ENCODE measurements at places on chromosomes 1 and 21. TPM values are rescaled to one million over a fixed set of nuclear protein-coding genes. Genes with fewer than 3 reads are reported as not detected.
A peak's percentile ranks its signal among the peaks of the same experiment; 100 is the strongest.

DNA sequence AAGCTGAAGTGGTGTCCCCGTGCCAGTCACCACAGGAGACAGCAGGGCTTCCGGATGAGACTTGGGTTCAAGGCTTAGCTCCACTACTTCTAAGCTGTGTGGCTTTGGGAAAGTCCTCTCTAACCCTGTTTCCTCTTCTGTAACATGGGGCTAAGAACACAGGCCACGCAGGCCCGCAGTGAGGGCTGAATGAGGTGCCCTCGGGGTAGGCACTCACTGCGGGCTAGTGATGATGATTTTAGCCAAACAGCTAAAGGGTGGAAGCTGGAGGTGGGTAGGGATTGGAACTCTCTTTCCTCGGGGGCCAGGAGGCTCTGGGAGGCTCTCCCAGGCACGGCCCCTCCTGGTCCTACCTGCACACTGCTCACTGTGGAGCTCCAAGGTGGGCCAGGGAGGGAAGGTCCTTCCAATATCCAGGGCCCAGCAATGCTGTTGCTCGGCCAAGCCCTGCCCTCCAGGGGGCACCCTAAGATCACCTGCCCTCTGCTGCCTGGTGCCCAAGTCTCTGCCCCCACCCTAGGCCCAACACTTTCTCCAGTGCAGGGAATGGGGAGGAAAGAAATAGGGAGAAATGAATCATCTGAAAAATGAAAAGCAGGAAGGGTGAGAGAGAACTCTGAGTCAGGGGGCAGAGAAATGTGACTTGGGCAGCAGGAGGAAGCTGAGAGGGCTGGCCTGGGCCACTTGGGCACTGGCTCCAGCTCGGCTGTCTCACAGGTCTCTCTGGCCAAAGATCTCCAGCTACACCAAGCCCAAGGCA is 19.2 kb upstream of the EVA1B start:
- H3K4me3 ChIP-seq: no peak overlapping the region
- peaks cover 8% of the 10 kb centered on the region for H3K4me1 ChIP-seq
- no peaks in the 10 kb centered on the region for H3K27me3 ChIP-seq
- no peak overlapping the region for H3K27ac ChIP-seq

DNA sequence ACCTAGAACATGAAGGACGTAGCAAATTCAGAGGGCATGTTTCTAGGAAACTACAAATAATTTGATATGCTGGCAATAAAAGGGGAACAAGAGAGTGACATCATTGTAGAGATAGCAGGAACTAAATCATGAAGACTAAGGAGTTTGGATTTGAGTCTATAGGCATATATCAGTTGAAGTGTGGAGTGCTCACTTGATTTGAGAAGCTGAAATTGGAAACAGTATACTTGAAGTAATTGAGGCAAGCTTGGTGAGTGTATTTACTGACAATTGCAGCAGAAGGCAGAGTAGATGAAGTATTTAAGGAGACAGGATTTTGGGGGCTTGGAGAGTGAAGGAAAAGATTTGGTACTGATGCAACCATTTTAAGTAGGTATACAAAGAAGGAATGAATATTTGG is 6.4 kb upstream of the TMCO2 start:
- peaks cover 17% of the 10 kb centered on the region for H3K36me3 ChIP-seq
- H3K4me3 ChIP-seq: no peak overlapping the region
- no peak overlapping the region for H3K27ac ChIP-seq
- no peaks in the 10 kb centered on the region for H3K27me3 ChIP-seq

DNA sequence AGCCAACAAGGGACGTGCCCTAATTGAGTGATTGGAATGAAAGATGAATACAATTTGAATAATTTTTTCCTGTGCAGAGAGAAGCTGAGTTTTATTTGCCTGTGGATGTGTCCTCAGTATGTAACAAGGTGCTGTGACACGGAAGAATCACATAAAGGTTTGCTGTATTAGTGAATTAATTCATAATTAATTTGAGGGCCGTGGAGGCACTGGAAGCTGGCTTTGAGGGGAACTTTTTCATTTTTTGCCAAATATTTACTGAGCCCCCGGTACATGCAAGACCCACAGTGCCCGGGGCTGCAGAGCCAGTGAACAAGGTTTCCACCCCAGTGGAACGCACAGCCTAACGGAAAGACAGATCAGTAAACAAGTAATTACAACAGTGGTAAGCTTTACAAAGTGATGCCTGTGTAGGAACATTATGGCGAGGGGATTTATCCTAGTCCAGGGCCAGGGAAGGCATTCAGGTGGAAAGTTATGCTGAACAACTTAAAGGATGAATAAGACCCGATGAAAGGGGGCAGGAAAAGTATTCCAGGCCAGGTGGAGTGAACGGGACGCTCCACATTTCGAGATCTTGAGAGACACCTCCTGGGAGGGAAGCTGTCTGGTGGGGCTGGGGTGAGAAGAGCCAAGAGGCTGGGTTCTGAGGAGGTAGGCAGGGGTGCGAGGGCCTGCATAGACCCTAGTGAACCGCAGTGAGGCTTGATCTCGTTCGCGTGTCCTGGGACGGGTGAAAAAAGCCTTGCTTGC is 773 bp upstream of the RCC2 start:
- H3K36me3 ChIP-seq: no peaks in the 10 kb centered on the region
- peak overlapping the region; percentile 59 for H3K4me3 ChIP-seq
- DNase-seq: no peak
- H3K27me3 ChIP-seq: no peaks in the 10 kb centered on the region
- H3K4me1 ChIP-seq: peaks cover 14% of the 10 kb centered on the region
- peak overlapping the region; percentile 79 for H3K27ac ChIP-seq

DNA sequence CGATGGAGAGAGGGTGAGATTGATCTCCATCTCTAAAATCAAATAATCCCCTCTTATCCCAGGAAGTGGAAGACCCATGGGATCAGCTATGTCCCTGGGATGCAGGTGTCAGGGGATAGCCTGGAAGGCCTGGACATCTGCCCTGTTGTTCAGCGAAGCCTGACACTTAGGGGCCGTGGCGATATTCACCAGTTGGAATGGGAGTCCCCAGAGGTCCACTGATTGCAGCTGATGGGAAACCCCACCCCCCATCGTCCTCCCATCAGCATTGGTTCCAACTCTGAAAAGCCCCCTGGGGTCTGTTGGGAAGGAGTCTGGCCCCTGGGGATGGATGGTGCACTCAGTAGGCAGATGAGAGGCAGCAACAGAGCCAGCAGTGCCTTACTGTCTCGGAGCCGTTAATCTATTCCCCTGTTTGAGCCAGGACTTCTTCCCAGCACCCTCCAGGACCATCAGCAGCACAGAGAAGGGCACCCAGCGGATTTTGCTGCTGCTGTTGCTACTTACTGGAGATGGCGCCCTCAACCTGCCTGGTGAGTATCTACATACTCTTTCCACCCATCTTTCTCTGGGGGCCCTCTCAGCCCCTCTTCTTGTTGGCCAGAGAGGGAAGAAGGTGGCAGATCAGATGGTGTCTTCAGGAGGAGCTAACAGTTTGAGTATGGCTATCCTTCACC is 13.4 kb downstream of the CATSPER4 start:
- DNase-seq: no peak
- H3K27ac ChIP-seq: no peak overlapping the region
- no peak overlapping the region for H3K4me3 ChIP-seq
- H3K36me3 ChIP-seq: no peaks in the 10 kb centered on the region

DNA sequence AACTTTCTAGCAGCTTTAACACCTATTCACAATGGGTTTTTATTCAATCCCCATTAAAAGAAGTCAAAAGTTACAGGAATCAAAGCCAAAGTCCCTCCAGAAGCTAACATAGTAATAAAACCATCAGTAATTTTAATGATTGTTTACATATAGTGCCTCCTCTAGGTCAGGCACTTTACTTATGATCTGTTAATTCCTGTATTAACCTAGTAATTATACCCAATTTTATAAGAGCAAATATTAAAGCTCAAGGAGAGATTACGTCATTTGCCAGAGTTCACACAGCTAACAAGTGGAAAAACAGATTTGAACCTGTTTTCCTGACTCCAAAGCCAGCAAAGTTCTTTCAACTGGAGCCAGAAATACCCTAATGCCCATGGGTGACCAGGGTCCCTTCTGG is 112.9 kb upstream of the F3 start:
- no peaks in the 10 kb centered on the region for H3K36me3 ChIP-seq
- no peak overlapping the region for H3K27ac ChIP-seq
- H3K4me3 ChIP-seq: no peak overlapping the region
- H3K4me1 ChIP-seq: no peaks in the 10 kb centered on the region

DNA sequence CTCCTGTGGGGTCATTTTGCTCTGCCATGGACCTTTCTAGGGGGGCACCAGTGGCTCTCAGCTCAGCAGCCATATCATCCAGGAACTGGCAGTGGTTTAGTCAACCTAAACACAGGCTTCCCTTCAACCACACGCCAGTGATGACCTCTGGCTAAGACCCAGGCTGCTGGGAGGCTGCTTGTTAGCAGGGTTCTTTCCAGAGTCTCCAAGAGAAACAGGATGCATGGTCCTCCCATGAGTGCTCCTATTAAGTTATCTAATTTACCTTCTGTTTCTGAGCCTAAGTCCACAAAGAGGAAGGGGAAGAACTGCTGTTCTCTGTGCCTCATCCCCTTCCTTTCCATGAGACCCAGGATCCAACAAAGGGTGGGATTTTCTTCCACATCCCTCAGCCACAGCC is 137.3 kb upstream of the PLXNA2 start:
- no peaks in the 10 kb centered on the region for H3K36me3 ChIP-seq
- DNase-seq: no peak
- no peaks in the 10 kb centered on the region for H3K4me1 ChIP-seq
- no peak overlapping the region for H3K4me3 ChIP-seq
- H3K27me3 ChIP-seq: no peaks in the 10 kb centered on the region
- no peak overlapping the region for H3K27ac ChIP-seq

DNA sequence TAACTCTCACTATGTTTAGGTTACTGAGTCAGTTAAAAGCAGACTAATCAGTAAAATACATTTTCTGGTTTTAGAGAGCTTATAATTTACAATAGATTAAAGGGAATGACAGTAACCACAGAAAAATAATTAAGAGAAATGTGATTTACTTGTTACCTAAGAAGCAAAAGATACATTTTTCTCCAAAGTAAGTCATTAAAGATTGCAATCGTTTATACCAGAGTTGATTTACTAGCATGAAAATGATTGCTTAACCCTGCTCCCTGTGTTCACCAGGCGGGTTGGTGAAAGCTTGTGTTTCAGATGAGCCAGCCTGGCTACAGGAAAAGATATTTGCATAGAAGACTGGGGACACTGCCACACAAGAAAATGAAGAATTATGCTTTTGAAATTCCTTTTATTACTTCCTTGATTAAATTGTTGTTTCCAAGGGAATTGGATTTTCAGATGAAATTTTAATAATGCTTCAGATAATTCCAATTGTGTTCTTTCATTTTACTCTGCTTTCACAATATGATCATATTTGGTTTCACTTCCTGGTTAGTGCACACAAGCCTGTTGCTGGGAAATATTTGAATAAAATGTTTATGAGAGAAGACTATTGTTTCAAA is 27.9 kb downstream of the LRRC8B start:
- peaks cover 12% of the 10 kb centered on the region for H3K4me1 ChIP-seq
- no peak overlapping the region for H3K27ac ChIP-seq
- no peaks in the 10 kb centered on the region for H3K36me3 ChIP-seq

DNA sequence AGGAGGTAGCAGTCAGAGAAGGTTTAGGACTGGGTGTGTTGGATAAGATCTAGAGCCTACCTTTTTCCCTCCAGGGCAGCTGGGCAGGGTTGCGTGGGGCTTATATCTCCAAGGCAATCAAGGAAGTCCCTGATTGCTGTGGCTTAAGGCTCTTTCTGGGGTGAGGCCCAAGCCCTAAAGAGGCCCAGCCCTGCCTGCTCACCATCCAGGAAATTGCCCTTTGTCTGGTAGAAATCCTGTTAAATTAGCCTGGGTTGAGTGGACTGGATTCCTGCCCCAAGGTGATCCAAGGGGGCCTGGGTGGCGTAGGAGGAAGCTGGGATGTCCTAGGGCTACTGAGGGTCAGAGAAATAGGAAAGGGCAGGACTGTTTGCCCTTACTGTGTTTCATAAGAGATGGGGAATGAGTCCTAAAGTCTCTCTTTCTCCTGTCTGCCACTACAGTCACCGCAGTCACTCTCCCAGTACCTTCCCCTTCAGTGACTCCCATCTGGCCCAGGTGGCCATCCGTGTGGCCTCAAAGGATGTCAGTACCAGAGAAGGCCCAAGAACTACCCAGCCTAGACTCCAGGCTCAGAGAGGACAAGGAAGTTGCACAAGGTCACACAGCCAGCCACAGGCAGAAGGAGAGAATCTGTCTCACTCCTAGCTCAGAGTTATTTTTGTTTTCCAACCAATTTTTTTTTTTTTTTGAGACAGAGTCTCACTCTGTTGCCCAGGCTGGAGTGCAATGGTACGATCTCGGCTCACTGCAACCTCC is 25.8 kb downstream of the MFSD2A start:
- H3K27ac ChIP-seq: no peak overlapping the region
- H3K4me3 ChIP-seq: no peak overlapping the region
- no peaks in the 10 kb centered on the region for H3K27me3 ChIP-seq
- H3K4me1 ChIP-seq: no peaks in the 10 kb centered on the region

DNA sequence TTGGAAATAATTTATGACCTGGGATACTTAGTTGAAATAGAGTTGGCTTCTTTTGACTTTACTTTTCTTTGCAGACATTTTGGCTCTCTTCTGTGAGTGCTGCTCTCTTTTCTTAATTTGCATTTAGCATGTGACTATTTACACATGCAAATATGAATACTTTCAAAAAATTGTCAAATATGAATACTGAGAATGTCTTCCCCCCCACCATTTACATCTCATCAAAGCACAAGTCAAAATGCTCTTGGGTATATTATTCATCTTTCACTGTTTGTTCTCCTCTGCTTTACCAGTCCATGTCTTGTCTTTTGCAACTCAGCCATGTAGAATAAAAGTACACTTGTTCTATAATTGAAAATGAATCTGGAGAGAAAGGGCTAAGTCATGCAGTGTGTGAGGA is 126.5 kb downstream of the HHIPL2 start:
- peak overlapping the region; percentile 50 for H3K27ac ChIP-seq
- H3K4me3 ChIP-seq: peak overlapping the region; percentile 44
- DNase-seq: no peak
- H3K27me3 ChIP-seq: no peaks in the 10 kb centered on the region

DNA sequence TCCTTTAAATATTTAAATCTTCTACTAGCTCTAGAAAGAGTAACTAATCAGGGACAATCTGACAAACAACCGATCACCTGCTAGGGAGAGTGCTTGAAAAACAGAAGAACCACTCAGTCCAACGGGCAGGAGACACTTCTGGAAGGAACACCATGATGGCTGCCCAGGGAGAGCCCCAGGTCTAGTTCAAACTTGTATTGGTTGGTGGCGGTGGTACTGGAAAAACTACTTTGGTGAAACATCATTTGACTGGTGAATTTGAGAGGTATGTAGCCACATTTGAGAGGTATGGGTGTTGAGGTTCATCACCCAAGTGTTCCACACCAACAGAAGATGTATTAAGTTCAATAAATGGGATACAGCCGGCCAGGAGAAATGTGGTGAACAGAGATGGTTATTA is 4.8 kb upstream of the WDR47 start:
- DNase-seq: no peak
- H3K27me3 ChIP-seq: no peaks in the 10 kb centered on the region
- H3K4me1 ChIP-seq: no peaks in the 10 kb centered on the region
- no peak overlapping the region for H3K27ac ChIP-seq
- H3K36me3 ChIP-seq: no peaks in the 10 kb centered on the region
- no peak overlapping the region for H3K4me3 ChIP-seq

GRCh38 chr1:203103216-203103615 is 17.4 kb upstream of the MYOG start:
- no peaks in the 10 kb centered on the region for H3K27me3 ChIP-seq
- no peaks in the 10 kb centered on the region for H3K4me1 ChIP-seq
- H3K4me3 ChIP-seq: no peak overlapping the region
- no peak overlapping the region for H3K27ac ChIP-seq
- DNase-seq: no peak

The AGO4 gene
- total RNA-seq: 13.2 TPM

The PTPN7 gene
- 43.2 TPM for total RNA-seq

The AJAP1 gene
- 1.0 TPM for total RNA-seq

The KRTAP21-2 gene
- not detected for total RNA-seq

The PER3 gene
- 2.3 TPM for total RNA-seq

The OR10Z1 gene
- not detected for total RNA-seq

The KCNT2 gene
- not detected for total RNA-seq

The CD5L gene
- not detected for total RNA-seq
